ENCODE measurements at places on chromosomes 3 and 15.

- no peak for DNase-seq
These were observed 745.7 kb upstream of the CCDC54 start for GRCh38 chr3:106631373-106632108.

DNA sequence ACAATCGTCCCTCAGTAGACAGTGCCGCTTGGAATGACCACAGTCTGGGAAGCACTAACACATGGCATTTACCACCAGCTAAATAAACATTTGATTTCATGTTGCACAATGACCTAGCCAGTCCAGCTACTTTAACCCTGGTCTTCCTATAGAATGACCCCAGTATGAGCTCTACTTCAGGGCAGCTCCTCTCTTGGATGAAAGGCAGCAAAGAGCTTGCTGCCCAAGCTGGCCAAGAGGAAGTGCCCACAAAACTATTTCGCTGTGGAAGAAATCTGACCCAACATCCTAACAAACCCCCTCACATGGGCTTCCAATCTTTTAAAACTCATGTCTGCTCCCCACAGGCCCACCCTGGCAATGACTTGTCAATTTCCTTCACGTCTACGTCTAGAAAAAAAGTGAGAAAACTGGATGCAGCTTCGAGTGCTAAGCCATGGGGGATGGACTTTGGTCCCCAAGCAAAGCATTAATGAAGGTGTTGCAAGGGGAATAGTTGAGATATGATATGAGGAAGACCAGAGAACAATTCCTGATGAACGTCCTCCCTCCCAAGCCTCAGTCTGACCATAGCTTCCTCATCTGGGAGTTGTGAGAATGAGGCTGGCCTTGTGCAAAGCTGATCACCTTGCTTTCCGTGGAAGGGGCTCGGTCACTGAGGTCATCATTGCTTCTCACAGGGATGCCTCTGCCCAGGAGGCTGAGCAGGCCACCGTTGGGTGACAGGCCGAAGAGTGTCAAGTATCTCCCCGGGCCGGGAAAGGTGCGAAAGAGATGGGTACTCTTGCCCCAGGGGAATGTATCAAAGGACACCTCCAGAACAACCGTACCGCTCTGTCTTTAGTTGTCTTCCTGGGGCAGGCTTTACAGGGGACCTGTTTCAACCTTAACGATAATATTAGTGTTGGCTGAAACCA, 964 bp downstream of the SLC25A20 start:
- DNase-seq: no peak

DNA sequence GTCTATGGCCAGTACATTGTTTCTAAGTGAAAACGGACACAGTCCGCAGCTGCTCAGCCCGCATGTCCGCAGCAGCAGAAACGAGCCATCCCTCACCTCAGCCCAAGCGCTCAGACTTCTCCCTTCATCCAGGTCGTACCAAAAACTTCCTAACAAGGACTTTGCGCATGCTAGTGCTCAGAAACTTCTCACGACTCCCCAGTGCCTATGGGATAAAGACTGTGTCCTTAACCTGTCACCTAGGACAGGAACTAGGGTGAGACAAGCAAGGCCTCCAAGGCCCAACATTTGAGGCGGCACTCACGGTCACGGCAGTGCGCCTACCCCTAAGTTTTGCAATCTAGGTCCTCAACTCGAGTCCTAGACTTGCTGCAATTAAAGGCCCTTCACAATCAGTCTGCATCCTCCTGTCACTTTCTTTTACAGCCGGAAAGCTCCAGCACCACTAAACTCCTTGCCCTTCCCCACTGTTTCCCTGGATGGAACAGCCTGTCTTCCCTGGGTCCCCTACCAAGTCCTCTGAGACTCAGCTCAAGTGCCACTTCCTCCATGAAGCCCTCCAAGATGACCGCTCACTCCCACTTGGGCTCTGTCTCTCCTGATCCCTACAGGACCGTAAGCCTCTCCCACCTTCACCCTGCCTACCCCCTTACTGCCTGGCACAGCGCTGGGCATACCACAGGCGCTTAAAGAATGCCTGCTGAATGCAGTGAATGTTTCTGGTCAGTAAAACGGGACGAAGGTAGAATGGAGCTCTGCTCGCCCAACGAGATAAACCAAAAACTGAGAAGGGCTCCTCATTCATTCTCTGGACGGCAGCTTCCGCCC, 1.2 kb downstream of the CLN6 start:
- DNase-seq: no peak

DNA sequence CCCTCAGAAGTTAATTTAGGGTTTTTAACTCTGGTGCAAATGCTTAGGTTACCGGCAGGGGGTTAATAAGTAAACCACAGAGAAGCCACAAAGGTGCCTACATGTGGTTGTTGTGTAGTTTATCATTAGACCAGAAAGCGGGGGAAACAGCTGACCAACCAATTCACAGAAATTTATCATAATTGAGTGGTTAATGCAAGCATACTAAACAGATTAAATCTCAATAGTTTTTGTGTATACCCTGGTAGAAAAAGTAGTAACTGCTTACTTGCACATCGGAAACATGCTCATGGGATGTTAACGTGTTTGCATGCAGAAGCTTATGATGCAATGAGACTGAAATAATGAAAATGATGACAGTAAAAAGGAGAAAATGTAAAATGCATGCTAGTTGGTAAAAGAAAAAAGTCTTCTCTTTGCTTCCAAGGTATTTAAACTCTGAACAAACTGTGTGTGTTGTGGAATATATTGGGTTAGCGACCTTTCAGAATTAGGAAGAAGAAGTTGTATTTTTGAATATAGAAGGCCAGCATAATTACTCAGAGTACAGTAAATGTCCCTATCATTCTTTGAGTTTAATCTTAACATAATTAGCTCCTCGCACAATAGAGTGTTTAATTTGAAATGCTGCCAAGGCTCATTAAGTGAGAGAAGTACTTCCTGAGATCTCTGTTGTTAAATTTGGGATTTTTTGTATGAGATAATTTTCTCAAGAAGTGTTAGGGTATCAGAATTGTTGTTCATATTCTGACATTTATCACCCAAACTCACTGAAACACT, 316.2 kb downstream of the PTPRG start:
- no peak for DNase-seq

GRCh38 chr3:4751502-4752101, 227.6 kb upstream of the BHLHE40 start:
- no peak for DNase-seq

- no peak for DNase-seq
These were observed 1.5 kb downstream of the CIB1 start for GRCh38 chr15:90232196-90232595.

- no peak for DNase-seq
These were observed 63.9 kb downstream of the IQSEC1 start for GRCh38 chr3:13009132-13009945.
